ENCODE measurements at places on chromosomes 11 and 22.

- no peak for DNase-seq
Observed at GRCh38 chr11:2548596-2548995, 103.8 kb downstream of the KCNQ1 start.

GRCh38 chr11:92425127-92425526 is 200.5 kb downstream of the FAT3 start:
- DNase-seq = no peak

DNA sequence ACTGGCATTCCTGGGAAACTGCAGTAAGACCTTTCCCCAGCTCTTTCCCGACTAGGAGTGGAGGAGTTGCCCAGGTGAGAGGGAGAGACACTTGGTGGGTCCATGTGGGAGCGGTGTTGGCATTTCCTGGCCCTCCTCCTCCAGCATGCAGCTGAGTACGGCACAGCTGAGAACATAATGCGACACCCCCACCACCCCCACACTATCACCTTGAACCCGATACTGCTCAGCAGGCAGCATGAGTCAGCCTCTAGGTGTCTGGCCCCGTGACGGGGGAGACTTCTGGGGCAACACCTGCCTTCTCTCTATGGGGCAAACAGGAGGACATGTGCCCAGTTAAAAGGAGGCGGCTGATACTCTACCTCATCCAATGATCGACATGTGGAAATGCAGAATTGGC is 64.4 kb downstream of the PKNOX2 start:
- peak; percentile 62 for DNase-seq

GRCh38 chr11:64887234-64887756 is 8.9 kb upstream of the EHD1 start:
- DNase-seq = no peak

GRCh38 chr22:36417281-36417686 is 29.5 kb upstream of the MYH9 start:
- DNase-seq = no peak

DNA sequence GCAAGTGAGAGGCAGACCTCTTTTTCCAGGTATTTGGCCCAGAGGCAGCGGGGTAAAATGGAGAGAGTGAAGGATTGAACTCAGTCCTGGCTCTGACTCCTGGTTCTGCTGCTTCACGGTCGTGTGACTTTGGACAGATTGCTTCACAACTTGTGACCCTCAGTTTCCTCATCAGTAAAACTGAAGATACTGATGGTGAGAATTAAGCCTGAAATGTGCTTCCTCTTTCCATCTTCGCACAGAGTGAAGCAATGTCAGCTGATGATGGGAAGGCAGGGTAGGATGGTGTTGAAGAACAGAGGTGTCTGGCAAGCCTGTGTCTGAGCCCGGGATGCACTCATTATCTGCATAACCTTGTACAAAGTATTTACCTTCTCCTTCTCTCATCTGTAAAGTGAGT is 59.0 kb downstream of the UBASH3B start:
- no peak for DNase-seq

DNA sequence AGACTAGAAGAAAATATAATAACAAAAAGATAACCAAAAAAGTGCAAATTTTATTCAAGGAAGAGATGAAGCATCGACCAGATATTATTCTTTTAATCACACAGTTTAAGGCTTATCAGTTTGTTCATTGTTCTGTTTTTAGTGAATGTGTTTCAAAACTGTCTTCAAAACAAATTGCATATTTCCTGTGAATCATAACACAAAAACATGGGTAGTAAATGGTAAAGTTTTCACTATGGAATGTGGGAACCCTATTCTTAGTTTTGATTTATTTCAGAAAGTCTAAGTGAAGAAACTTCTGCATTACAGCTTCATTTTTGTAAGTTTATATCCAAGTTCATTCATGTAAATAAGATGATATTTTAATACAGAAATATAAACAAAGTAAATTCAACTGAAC is 207.6 kb upstream of the LUZP2 start:
- DNase-seq = no peak

- DNase-seq = no peak
Observed at GRCh38 chr22:39415506-39415905, 15.9 kb downstream of the TAB1 start.

DNA sequence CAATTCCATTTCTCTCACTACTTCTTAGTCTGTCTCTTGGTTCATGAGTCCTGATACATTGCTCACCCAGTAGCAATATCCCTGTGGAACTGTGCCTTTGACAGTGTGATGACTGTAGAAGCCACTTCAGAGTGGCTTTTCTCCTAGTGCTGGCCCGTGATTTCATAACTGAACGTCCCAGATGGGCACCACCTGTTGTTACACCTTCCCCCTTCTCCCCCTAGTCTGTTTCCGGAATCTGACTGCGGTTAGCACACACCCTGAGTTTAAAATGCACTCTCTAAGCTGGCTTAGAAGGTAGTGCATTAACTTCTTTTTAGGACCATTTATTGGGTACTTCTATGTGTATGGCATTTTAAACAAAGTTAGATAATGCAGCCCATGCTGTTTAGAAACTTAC is 83.0 kb downstream of the ALX4 start:
- DNase-seq = no peak

- peak; percentile 31 for DNase-seq
Observed at GRCh38 chr11:107293677-107294344, 163.8 kb downstream of the CWF19L2 start.

- no peak for DNase-seq
Observed at GRCh38 chr22:49348631-49349030, 479.0 kb downstream of the BRD1 start.

DNA sequence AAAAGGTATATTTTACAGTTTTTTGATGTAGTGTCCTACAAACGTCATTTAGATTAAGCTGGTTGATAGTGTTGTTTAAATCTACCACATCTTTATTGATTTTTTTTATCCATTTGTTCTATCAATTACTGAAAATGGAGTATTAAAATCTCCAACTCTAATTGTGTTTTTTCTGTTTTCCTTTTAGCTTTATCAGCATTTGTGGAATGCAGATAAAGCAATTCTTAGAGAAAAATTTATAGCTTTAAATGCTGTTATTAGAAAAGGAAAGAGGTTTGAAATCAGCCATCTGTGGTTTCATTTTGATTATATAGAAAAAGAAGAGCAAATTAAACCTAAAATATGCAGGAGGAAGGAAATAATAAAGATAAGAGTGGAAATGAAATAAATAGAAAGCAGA is 39.4 kb upstream of the CBX6 start:
- DNase-seq = no peak

DNA sequence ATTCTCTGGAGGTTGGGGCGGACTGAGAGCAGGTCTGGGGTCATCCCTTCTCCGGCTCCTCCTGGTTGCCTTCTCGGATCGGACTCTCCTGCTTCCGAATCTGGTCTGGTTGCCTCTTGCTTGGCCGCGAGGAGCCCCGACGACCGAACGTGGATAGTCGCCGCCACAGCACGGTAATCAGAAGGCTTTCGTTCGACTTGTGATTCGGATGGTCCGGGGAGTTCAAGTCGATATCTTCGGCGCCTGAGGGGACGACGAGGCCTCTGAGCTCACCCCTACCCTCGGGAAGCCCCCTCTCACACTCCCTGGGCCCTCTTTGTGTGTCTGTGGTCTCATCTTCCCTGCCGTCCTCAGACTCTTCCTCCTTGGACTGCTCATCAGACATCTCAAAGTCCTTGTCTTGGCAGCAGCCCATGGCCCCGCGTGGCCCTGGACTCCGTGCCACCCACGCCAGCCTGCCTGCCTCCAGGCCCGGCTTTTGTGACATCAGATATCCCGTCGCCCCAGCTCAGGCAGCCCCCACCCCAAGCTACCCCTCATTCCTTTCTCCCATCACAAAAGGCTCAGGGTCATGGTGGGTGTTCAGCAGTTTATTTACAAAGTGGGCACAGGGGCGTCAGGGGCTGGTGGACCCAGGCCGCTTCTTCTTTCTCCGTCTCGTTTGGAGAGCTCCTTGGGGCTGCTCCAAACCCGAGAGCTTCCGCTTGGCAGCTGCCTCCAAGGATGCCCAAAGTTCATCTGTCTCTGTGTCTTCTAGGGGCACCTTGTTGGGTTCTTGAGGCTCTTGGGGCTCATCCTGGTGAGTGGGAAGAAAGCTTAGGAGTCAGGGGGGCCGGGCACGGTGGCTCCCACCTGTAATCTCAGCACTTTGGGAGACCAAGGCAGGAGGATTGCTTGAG is at the start of gene TEX54:
Gene TEX54 (minus strand): TSS at position 506 of the 899 bp plus-strand sequence.
- DNase-seq = no peak
